Endothelial cell (in vitro differentiated cells): ENCODE measurements at places on chromosomes 3 and 15. TPM values are rescaled to one million over a fixed set of nuclear protein-coding genes. Genes with fewer than 3 reads are reported as not detected.

GRCh38 chr15:60391722-60392315 is 6.0 kb downstream of the ANXA2 start:
- DNase-seq: no peak

- no peak for DNase-seq
Measured at GRCh38 chr3:123002100-123002748, 25.3 kb downstream of the SEMA5B start.

DNA sequence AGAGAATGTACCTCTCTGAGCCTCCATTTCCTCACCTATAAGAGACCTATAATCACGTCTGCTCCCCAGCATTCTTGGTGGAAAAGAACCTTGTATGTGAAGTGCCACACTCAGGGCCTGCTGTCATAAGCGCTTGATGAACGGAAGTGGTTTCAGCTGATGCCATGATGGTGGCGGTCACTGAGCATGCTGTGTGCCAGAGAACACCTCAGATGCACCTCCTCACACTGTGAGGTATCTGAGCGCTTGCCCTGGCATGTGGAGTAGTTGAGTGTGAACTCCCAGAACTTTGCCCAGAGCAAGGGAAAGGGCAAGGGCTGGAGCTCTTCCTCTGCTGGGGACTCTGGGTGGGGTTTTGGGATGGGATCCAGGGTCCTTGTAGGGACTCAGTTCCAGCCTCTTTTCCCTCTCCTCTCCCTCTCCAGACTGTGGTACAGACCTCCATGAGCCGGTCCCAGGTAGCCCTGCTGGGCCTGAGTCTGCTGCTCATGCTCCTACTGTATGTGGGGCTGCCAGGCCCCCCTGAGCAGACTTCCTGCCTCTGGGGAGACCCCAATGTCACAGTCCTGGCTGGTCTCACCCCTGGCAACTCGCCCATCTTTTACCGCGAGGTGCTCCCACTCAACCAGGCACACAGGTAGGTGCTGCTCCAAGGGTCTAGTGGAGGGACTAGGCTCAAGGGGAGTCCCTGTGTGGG is 2.7 kb downstream of the ABHD14A start:
- no peak for DNase-seq

DNA sequence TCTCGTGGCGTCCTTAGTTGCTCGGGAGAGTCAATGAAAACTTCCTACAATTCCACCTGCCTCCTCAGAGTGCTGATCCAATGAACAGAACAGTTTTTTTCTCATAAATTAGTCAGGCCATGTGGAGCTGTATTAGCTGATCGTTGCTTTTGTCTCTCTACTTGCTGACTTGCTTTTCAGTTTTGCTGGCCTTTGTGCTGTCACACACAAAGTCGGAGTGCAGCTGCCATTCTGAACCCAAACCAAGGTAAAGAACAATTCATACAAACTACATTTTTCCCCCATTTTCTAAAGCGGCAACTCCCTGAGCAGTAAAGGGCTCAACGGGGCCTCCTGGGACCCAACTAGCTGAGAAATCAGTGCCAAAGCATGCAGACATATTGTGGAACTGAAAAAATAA is 43.1 kb downstream of the MEIS2 start:
- DNase-seq: no peak

DNA sequence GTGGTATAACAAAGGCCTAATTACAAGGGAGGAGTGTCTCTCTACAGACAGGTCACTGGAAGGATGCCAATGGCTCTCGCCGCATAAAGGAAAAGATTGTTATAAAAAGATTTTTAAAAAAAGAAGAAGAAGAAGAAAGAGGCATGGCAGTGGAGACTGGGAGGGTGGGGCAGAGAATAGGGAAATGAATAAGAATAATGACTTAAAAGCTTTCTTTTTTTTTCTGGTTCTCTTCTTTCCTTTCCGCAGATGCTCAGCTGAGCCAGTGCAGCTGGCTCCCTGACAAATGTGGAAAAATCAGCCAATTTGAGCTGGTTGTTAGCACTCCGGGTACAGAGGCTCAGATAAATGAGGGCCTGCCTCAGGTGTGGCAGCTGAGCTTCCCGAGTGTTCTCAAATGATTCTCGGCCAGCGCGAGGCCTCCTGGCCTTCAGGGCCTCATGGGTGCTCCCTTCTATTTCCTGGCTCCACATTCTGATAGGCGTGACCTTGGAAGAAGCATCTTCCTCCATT is 234.1 kb downstream of the RORA start:
- no peak for DNase-seq

Gene CPNE9
- total RNA-seq: 0.31 TPM

- DNase-seq: no peak
Measured at GRCh38 chr3:195093731-195094130, 177.2 kb downstream of the XXYLT1 start.

Gene PRSS50
- total RNA-seq: 0.38 TPM

DNA sequence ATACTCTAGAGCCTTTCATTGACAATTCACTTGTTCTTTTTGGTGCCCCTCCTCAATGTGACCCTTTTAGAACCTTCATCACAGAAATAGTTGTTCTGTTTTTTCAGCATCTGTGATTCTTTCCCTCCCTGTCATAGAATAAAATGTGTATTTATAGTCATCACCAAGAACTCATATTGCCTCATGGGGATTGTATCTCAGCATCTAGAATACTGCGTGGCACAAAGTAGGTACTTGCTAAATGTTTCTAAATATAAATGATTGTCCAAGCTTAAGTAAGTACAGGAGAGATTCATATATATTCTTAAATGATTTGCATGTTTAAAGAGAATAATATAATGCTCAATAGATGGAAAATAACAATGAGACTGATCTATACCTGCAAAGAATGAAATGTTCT is 190.1 kb downstream of the FNDC3B start:
- no peak for DNase-seq

DNA sequence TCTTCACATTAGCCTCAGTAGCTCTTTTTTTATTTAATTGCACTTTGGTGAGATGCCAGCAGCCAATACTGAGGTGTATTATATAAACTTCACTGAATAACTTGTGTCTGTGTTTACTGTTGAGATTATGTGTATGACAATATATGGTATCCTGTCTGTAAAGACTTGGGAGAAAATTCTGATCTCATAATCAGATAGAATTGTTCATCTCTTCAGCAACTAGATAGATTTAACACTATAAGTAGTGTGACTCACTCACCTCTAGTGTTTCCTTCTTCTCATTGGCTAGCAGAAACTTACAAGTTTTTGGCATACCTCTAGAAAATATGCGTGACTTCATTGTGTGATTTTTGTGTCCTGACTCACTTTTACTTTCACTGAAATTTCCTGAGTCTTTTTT is 67.6 kb upstream of the TGFBR2 start:
- DNase-seq: no peak
